NCI-H1092 (cell line): ENCODE measurements at places on chromosomes 5 and 9.

- no peak for DNase-seq
Measured at GRCh38 chr5:170750791-170751190, 32.7 kb upstream of the GABRP start.

DNA sequence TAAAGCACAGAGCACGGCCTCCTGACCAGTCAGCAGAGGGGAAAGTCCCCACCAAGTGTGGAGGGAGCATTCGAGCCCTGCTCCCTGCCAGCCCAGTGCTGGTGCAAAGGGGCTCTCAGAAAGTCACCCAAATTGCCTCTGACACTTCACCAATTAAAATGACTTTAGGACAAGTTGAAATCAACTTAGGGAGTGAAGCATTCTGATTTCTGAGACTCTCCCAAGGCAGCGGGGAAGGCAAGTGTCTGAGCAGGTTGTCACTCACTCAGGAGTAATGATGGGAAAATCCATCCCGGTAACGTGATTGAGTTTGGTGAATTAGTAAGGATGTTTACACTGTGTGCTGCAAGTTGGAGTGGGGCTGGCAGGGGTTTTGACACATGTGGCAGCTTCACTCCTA is 73.7 kb downstream of the PCDH1 start:
- DNase-seq = no peak

- DNase-seq = no peak
Measured at GRCh38 chr9:124449381-124450151, 685 bp upstream of the ADGRD2 start.

DNA sequence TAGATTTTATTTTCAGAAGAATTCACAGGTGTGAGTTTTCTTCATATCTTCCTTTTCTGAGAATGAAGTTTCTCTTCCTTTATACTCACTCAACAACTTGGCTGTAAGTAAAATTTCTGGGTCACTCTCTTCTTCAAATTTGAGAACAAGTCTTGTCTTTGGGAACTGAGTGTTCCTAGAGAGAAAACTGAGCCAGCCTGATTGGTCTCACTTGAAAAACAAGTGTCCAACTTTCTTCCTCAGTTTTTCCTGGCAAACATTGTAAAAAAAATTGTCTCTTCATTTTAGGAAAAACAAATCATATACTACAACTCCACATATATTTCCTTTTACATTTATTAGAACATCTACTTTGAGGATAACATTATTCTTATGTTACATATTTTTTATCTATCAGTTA is 156.1 kb upstream of the GHR start:
- no peak for DNase-seq

DNA sequence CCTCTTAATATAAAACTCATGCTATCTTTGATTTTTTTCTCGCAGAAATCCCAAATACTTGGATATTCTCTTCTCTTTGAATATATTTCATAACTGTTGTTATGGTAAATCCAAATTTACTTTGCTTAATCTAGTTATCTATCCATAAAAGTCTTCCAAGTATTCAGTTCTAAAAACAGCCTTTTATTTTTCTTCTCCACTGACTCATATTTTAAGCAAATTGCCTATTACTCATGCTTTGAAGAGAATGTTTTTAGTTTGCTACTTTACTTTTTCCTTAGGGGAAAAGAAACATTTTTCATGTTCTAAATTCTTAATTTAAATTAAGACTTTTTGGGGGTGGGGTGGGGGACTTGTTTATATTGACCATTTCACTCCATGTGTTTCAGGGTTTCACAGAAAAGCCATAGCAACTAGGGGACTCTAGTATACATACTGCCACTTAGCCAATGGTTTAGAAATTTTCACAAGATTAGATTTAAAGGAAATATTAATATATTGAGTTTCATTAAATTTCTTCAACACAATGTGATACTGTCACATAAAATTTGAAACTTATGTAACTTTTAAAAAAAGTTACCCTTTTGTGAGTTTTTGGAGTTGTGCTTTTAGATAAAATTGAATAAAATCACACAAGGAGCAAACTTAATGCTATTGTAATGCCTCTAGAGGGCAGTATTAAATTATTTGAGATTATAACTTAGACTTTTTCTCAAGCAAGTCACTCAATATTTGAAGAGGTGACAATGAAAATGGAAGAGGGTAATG is 545.8 kb upstream of the ARRDC3 start:
- DNase-seq = no peak
